Left cardiac atrium (tissue), 4 donors: ENCODE measurements at places on chromosomes 11 and 22. TPM values are rescaled to one million over a fixed set of nuclear protein-coding genes. Genes with fewer than 3 reads are reported as not detected.

DNA sequence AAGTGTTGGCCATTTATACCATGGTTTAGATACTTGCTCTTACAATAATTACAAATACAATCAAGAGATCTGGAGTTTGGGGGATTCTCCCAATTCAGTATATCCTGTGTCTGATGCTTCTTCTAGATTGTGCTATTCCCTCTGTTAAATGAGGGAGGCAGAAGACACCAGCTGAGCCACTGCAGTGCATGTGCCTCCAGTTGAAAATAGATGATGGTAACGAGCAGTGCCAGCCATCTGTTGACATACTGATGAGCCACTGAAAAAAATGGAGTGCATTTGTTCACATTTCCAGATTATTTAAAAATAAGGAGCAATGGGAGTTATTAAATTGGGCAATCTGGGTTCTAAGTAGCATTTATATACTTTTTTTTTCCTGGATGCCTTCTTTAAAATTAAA lies 1428.0 kb upstream of the TENM4 start:
- no peak for DNase-seq

DNA sequence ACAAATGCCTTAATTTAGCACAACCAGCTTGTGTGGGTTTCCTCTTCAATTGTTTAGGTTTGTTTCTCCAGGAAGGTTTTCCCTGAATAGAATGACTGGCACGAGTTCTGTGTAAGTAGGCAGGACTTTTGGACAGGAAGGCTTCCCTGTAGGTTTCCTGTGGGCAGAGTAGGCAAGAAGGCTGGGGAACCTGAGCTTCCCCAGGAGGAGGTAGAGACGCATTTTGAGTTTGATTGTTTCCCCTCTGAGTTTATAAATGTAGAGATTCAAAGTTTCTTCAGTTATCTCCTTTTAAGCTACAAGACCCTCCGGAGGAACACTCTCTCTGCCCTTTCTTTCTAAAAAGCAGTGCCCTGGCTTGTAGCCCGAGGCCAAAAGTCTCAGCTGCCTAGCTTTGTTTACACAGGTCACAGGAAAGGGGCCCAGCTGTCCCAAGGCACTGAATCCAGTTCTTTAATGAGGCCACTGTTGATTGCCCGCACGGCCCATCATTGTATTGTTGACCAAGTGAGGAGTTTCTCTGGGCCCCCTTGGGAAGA lies 66.6 kb upstream of the RDX start:
- DNase-seq, result no peak

- no peak for DNase-seq
These were observed 113.5 kb downstream of the SOX6 start for GRCh38 chr11:16242806-16243205.

GRCh38 chr11:88384669-88385005 lies 47.1 kb upstream of the CTSC start:
- DNase-seq, result no peak

GRCh38 chr22:33467080-33467479 lies 408.9 kb upstream of the SYN3 start:
- no peak for DNase-seq

GRCh38 chr22:32692371-32692770 lies 109.1 kb upstream of the TIMP3 start:
- DNase-seq, result no peak

The VSIG10L2 gene
- total RNA-seq, result 0.56 TPM

DNA sequence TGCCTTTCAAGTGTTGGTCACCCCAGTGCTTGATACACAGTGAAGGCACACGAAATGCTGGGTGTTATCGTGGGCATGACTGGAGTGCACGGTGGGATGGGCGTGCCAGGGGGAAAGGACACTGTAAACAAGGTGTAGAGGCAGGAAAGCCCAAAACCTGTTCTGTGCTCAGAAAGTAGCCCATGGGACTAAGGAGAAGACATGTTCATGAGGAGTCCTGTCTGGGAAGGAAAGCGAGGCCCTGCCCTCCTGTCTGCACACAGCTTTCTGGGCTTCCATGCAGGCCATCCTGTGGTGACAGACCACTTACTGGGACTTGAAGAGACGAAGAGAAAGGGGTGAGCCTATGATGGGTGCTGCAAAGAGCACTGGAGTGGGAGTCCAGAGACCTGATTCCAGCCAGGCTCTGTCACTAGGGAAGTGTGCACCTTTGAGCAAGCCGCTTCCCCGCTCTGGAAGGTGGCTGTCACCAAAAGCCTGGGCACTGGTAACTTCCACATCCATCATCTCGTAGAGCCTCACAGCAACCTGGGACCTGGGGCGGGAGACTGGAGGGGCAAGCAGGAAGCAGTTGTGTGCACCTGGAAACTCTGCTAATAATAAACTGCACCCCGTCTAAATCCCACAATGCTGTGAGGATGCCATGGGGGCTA lies 846 bp upstream of the POU2F3 start:
- DNase-seq, result no peak

DNA sequence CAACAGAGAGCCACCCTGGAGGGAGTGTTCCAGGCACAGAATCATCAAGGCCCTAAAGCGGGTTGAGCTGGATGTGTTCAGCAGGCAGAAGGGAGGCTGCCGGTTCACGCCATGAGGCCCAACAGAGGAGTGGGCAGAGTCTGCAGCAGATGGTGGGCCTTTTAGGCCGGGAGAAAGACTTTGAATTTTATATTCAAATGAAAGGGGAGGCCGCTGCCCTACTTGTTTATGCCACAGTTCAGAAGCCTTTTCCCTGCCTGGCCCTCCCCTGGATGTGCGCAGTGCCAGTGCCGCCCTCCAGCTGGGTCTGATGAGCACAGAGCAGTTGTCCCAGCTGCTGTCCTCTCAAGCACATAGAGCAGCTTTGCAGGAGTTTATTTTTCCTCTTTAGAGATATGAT lies 46.9 kb upstream of the TTC12 start:
- DNase-seq, result no peak

- no peak for DNase-seq
These were observed 64.1 kb upstream of the EED start for GRCh38 chr11:86180423-86180822.

DNA sequence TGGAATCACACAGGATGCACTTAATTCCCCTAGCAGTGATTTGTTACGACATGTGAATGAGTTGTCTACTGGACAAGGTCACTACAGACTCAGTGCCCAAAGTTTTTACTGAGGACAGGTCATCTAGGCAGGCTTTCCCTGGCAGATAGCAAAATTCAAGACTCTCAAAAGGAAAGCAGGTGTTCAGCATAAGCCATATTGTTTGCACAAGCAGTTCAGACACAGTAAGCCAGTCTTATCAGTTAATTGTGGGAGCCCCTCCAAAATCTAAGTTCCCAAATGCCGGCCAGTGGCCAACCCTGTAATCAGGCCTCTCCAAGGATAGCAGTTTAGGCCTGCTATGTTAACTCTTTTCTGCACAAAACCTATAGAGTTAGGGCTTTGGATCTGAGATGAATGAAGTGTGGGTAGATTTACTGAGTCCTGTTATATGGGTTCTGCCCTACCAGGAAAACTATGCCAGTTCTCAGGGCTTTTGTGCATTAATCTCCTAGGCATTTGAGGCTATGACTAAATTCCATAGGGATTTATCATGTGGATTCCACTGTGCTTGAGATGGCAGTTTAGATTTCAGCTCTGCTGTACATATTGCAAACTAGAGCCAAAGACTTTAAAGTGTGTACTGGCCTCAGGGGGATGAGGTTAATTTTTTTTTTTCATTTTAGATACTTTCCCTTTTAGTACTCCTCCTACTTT lies 4.8 kb upstream of the ARHGEF12 start:
- DNase-seq, result no peak

DNA sequence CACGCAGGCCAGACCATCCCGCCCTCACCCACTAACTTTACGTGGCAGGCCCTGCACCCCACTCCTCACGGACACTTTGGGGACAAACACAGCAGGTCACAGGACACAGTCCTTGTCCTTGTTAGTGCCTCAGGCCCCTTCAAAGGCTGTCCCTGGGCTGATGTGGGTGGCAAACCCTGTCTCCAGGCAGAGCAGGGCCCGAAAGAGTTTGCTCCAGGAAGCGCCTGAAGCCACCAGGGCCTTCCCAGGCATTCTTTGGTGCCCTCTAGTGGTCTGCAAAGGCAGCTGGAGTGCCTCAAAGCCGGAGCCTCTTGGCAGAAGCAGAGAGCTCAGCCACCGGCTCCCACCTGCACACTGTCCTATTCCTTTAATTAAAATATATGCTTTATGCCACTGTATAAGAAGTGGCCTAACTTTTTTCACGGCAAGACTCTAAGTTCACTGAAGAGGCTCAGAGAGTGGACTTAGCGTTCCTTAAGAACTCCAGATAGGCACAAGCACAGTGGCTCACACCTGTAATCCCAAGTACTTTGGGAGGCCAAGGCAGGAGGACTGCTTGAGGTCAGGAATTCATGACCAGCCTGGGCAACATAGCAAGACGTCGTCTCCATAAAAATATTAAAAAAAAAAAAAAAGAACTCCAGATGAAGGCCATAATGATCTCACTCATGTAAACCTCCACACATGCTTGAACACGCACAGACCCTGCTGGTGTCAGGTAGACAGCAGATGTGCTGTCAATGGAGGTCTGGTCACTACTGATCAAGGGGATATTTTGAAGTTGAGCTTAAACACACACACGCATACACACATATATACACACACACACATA lies 11.1 kb downstream of the TXN2 start:
- peak; percentile 84 for DNase-seq

The PATE4 gene
- not detected for total RNA-seq

The UBXN1 gene
- total RNA-seq, result 70.7 TPM

The TAF10 gene
- 102 TPM for total RNA-seq

DNA sequence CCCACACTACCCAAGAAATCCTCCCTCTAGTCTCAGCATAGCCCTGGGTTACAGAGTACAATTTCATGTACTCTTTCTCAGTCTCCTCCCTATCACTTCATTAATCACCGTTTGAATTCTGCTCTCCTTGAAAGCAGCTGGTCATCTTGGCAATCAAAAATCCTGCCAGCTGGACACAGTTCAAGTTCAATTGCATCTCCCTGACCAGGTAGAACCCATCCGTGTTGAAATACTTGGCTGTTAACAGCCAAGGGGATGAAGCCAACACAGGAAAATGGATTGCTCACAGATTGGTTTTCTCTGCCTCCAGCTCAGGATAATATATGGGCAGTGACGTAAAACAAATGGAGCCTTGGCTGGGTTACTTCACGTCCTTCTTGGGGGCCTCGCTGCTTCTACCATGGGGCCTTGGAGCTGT lies 55.1 kb upstream of the GRK3 start:
- DNase-seq, result no peak

DNA sequence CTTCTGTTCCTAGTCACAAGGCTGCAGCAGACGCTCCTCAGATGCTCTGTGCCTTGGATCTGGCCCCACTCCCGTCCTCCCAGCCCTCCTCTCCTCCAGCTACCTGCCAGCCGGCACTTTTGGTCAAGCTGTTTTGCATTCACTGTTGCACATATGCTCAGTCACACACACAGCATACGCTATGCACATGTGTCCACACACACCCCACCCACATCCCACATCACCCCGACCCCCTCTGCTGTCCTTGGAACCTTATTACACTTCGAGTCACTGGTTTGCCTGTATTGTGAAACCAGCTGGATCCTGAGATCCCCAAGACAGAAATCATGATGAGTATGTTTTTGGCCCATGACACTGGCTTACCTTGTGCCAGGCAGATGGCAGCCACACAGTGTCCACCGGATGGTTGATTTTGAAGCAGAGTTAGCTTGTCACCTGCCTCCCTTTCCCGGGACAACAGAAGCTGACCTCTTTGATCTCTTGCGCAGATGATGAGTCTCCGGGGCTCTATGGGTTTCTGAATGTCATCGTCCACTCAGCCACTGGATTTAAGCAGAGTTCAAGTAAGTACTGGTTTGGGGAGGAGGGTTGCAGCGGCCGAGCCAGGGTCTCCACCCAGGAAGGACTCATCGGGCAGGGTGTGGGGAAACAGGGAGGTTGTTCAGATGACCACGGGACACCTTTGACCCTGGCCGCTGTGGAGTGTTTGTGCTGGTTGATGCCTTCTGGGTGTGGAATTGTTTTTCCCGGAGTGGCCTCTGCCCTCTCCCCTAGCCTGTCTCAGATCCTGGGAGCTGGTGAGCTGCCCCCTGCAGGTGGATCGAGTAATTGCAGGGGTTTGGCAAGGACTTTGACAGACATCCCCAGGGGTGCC lies 109.8 kb downstream of the BCR start:
- peak; percentile 66 for DNase-seq

The CATSPERZ gene
- total RNA-seq, result not detected

DNA sequence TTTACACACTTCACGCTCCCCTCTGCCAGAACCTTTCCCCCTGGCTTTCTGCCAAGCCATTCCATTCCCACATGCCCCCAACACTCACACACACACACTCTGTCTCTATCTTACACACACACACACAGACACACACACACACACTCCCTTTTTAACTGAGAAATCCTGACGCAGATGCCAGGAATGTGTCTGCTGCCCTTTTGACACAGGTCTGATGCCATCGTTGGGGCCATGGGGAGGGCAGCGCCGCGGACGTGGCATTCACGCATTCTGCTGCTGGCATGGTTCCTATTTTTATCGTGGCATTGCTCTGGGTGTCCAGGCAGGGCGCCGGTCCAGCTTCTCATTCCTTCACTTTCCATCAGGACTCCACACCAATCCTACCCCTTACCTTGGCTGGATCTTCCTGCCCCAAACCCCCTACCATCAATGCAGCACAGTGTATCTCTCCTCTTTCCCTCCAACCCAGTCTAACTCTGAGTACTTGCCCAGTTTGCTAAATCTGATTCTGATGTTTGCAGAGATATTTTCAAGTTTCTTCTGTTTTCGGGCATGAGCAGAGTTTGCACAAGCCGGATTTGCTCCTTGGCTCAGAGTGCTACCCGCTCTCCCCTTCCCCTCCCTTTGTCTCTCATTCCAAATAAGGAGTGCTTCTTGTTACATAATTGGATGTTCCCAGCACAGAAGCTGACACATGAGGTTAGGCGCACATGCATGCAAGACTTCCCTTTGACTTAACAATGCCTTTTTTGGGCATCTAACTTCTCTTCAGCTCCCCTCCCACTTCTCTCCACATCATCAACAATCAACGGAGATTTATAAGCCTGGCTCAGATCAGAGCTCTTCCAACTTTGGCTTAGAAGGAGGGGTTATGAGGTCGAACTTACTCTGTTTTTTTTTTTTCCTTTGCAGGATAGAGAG lies 18.8 kb downstream of the SNX19 start:
- peak; percentile 82 for DNase-seq

- DNase-seq, result no peak
These were observed 48.4 kb upstream of the POU2AF1 start for GRCh38 chr11:111427471-111427912.

DNA sequence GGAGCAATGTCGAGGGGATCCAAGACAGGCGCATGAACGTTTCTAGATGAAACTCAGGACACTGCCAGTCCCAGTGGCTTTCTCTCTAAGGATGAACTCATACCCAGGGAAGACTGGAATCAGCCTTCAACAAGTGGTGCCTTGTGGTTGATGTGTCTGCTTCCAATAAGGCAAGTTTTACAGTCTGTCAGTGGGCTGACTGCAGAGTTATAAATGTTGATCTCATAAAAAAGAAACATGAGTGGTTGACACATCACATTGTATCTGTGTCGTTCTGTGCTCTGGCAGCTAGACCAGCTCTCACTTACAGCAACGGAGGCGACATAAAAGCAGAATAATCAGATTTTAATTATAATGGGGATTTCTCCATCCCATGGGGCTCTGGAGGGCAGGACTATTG lies 96.7 kb downstream of the SNX19 start:
- DNase-seq, result no peak

- peak; percentile 47 for DNase-seq
These were observed 63.4 kb downstream of the GALNT18 start for GRCh38 chr11:11558396-11558795.
